Glomerular endothelial cell (primary cell): ENCODE measurements at places on chromosomes 3 and 15. TPM values are rescaled to one million over a fixed set of nuclear protein-coding genes. Genes with fewer than 3 reads are reported as not detected.

Gene THAP10
- total RNA-seq, result 3.0 and 4.4 TPM in 2 replicates

Gene VEPH1
- 68.7 and 80.8 TPM in 2 replicates for total RNA-seq

Gene TIMMDC1
- total RNA-seq, result 36.3 and 50.1 TPM in 2 replicates

Gene FEM1B
- 29.5 and 37.2 TPM in 2 replicates for total RNA-seq

DNA sequence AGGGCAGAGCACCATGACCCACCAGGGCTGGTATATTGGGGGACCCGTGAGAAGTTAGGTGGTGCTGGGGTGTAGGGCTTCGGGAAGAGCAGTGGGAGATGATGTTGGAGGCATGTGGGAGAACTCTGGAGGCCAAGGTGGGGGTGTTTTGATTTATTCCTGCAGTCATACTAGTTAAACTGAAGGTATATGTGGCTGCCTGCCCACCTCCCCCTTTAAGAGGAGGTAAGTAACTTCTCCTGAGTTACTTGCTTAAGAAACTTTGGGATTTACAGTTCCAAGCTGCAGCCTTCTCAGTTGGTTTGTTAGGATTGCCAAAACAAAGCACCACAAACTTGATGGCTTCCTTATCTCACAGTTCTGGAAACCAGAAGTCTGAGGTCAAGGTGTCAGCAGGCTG is 73.1 kb upstream of the AGBL1 start:
- no peak for DNase-seq

DNA sequence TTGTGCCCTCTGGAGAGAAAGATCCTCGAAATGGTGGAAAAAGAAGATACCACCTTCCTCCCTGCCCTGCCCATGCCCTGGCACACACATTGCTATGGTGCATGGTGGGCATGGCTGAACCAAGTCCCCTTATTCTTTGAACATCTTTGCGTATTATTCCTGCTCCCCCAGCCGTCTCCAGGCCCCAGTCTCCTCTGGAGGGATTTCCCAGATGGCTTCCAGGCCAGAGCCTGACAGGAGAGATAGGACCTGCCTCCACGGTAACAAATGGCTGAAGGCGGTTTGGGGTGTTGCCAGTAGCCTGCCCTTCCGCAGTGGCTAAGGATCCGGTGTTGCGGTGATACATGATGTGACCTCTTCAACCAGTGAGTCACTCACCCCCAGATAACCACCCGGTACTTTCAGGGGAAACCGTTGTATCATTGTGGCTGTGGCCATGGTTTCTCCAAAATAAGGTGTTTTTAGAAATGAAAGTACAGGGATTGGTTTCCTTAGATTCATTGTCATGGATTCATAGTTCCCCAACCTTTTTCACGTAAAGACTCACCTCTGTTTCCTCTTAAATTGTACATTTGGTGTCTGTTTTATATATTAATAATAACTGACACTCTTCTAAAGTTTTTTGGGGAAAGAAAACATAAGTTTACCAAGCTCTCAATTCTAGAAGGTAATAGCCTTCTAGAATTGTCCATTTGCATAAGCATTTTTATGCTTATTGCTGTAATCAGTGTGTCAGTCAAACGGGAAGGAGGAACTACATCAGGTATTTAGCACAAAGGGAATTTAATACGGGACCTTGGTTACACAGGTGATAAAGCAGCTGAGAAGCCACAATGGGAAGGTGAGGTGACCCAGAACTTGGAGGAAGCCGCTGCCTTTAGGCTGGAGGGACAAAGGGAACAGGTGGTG is 25.9 kb downstream of the SMAD3 start:
- peak; percentile 90 for DNase-seq

DNA sequence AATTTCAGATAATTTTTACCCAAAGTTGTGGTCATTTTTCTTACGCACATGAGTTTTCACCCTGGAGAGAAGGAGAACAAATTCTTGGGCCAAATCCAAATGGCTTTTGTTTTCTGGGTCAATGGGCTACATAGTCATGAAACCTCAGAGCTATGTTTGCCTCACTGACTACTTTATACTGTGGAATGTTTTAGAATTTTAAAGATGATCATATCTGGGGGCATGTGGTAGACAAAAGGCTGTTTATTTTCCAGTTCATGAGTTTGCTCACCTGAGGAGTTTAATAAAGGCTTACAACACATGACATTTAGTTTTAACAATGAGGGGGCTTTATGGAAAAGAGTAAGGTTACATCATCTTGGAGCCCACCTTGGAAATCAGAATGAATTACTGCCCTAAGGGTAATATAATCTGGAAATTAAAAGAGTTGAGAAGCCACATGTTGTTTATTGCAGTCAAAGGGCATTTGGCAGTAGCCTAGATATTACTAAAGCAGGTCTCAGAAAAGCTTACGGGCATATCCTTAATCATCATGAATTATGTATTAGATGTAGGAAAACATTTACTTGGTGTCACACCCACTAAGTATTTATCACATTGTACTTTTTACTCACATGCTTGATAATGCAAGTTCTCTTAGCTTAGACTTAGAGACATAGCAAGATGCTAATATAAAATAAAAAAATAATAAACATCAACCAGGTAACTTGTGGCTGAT is 466.1 kb downstream of the EDEM1 start:
- no peak for DNase-seq

DNA sequence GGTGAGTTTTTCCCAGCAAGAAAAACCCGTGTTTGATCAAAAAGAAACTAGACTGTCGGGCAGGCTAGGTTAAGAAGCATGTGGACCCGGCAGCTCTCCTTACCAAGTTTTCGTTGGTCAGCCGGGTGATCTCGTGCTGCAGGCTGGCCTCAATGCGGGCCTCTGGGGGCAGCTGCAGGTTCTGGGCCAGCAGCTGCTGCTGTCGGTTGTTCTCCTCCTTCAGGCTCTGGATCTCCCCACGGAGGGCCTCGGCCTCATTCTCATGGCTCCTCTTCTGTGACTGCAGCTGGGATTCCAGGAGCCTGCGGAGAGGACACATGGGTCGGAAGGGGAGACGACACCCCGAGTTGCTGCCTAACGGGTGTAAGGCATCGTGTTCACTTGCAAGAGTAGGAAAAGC is 44.5 kb upstream of the MYO5C start:
- no peak for DNase-seq

GRCh38 chr3:141445990-141446389 is 40.8 kb upstream of the RASA2 start:
- no peak for DNase-seq

DNA sequence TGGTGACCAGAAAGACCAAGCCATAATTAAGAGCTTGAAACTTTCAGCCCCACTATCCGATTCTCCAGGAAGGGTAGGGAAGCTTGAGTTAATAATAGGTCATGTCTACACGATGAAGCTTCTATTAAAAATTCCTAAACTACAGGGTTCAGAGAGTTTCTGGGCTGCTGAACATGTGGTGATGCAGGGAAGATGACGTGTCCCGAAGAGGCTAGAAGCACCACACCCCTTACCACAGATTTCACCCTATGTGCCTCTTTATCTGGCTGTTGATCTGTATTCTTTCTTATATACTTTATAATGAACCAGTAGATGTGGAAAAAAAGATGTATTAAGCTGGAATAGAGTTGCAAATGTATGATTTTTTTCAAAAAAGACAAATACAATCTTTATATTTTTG is 473.4 kb downstream of the NLGN1 start:
- DNase-seq, result no peak

- no peak for DNase-seq
Observed at GRCh38 chr3:97949743-97950142, 22.5 kb downstream of the RIOX2 start.

DNA sequence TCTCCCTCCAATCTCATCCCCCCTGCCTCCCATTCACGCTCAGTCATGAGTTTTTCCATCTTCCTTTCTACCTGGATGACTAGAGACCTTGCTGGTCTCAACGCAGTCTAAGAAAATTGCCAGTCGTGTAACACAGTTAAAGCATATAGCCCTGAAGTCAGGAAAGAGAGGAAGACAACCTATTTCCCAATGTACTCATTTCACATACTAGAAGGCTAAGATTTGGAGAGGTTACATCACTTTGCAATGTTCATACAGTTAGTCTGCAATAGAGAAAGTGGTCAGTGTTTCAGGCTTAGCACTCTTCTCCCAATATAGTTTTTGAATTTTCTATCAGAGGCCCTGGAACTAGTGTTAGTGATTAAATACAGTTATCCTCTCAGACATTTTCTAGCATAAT is 278.6 kb downstream of the EDEM1 start:
- DNase-seq, result no peak

DNA sequence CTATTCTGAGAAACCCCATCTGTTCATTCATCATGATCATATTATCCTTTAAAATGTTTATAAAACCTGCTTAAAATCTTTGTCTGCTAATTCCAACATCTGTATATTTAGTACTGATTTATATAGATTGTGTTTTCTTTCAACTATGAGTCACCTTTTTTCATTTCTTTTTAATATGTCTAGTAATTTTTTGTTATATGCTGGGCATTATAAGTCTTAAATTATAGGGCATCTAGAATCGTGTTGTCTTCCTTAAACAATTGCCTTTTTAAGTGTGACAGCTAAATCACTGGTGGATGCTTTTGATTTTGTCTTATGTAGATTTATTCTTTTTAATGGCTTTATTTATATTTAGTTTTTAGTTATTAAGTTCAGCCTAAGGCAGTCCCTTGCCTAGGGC is 323.4 kb upstream of the THRB start:
- DNase-seq, result no peak

DNA sequence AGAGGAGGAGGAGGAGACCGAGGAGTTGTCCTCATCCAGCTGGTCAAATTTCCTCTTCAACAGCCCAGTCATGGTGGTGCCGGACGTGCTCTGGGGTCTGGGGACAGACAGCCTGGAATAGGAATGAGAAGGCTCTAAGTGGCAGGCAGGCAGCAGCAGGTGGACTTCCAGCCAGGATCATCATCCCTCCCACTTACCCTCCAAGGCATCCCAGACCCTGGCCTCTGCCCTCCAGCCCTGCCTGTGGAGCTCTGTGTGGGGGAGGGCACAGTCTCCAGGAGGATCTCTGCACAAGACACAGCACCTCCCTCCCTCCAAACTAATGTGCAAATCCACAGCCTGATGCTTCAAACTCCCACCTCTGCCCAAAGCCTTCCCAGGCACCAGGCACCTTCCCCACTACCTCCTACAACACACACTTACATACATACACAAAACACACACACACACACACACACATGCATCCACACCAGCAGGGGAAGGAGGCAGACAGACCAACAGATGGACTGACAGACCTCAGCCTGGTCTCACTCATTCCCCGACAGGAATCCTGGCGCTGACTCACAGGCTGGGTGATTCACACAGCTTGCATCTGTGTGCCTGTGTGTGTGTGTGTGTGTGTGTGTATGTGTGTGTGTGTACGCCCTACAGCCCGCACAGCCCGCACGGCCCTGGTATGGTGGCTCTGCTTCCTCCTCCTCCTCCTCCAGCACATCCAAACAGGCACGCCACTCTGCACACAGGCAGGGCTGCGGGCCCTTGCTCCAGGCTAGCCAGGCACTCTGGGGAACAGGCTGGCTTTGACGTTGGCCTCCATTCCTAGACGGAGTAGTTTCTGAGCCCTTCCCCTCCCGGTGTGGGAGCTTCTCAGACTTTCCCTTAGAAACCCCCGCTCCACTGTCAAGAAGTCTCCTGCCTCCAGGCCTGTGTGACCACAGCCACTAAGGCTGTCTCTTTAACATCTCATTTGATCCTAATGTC is 6.5 kb downstream of the CSRNP1 start:
- DNase-seq, result peak; percentile 84

DNA sequence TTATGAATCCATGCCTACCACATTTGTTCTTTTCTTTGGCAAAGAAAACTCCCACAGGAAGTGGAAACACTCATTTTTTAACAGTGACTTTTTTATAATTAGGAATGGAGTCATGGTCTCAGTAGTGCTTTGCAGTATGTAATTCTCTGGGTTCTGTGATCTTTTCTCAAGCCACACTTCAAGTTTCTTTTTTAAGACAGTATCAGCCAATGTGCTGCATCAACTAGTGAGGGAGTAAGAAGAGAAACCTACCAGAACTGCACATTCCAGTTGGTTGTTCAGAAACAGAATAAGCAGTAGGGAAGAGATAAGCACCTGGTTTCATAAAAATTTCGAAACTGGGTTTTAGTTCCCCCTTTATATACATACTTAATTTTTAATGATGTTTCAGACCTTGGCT is 126.3 kb downstream of the FOXB1 start:
- no peak for DNase-seq

DNA sequence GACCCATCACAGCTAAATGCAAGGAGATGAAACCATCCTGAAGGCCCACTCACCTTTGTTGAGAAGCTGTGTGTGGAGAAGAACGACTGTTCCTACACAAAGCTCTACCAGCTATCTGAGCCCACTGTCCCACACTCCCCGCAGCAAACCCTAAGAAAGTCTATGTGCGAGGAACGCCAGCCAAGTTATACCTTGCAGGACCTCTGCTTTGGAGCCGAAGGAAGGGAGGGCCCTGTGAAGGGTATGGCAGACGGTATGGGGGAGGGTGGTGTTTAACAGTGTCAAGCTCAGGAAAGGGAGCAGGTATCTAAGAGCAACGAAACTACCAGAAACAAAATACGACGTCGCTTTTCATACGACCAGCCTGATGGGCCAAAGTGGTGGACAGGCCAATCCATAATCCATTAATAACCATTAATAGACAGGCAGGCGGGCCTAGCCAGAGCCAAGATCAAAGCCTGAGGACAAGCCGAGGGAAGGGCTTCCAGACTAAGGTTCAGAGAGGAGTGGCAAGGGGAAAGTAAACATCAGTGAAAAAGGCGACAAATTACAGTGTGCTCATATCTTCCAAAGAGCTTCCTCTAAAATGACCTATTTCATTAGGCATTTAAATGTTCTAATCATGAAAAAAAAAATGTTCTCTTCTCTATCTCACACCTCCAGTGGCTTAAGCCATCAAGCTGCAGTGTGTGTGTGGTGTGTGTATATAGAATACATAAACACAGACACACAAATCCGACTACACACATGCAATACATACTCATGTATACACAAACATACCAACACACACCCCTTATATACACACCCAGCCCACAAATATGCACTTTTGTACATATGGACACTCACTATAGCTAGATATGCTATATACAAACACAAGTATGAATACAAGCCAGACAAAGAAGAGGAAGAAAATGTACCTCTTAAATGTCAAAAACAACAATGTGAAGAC is 43.9 kb downstream of the PTPN23 start:
- no peak for DNase-seq

DNA sequence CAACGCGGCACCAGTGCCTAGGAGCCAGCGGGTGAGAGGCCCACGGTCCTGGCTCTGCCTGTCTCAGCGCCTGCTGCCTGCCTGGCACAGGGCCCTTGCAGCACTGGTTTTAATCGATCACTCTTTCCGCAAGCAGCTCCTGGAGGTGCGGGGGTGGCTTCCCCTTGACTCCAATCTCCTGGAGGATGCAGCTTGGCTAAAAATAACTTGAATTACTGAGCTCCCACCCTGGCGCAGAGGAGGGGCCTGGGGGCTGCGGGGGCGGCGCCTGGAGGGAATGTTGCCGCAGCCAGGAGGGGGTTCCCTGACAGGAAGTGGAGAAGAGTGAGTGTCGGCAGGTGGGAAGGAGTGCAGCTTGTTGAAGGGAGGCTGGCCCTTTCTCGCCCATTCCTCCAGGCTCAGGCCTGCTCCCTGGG is 9.9 kb upstream of the RPL29 start:
- DNase-seq, result no peak
